ENCODE measurements at places on chromosomes 13 and 19.

DNA sequence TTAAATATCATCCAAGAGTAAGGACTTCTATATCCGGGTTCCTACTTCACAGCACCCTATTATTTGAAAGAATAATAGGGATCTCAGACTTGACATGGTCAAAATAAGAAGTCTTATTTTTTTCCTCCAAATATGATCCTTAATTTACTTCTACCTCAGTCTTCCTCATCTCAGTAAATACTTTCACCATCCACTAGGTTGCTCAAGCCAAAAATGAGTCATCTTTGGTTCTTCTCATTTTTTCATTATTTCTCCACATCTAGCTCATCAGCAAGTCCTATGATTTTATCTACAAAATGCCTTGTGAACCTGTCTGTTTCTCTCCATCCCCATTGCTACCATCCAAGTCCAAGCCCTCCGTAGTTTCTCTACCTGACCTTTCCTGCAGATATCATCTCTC is 121.9 kb upstream of the GJB6 start:
- no peak for DNase-seq

- DNase-seq, result no peak
These were observed 10.2 kb downstream of the CARM1 start for GRCh38 chr19:10881403-10882107.

GRCh38 chr13:38872693-38873092 is 117.9 kb downstream of the STOML3 start:
- no peak for DNase-seq

DNA sequence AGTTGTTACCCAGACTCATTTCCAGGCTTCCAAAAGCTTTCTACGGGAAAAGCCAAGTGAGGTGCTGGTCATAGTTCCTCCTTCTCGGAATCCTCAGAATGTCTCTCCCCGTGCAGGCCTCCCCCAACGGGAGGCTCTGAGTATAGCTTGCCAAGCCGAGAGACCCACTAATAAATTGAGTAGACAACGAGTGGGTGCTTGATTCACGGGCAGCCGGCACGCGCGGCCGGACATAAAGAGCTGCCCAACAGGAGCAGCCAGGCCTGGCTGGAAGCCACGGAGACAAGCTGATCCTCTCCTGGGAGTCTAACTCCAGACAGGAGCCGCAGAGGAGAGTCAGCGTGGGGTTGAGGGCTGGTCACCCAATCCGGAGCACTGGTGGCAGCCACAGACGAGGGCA is 43.4 kb upstream of the MEDAG start:
- peak; percentile 67 for DNase-seq

DNA sequence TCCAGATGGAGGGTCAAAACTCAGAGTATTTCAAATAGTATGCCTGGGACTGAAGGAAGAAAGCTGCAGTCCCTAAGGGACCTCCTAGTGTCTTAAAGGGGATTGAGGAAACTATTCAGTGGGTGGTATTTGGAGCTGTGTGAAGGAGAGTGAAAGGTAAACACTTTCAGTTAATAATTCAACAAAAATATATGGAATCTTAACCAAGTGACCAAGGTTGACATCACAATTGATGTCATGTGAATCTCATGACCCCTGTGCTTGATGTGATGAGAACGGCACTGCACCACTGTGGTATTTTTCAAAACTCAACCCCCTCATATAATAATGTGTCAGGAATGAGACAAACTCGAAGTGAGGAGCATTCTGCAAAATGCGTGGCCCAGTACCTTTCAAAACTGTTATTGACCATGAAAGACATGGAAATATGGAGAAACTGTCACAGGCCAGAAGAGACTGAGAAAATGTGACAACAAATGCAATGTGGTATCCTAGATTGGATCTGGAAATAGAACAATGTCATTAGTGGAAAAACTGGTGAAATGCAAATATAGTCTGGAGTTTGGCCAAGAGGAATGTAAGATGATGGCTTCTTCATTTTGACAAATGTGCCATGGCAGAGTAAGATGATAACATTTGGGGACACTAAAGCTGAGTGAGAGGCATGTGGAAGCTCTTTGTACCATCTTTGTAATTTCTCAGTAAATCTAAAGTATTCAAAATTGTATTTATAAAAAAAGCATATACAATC is 553.9 kb downstream of the RFC3 start:
- DNase-seq, result no peak

DNA sequence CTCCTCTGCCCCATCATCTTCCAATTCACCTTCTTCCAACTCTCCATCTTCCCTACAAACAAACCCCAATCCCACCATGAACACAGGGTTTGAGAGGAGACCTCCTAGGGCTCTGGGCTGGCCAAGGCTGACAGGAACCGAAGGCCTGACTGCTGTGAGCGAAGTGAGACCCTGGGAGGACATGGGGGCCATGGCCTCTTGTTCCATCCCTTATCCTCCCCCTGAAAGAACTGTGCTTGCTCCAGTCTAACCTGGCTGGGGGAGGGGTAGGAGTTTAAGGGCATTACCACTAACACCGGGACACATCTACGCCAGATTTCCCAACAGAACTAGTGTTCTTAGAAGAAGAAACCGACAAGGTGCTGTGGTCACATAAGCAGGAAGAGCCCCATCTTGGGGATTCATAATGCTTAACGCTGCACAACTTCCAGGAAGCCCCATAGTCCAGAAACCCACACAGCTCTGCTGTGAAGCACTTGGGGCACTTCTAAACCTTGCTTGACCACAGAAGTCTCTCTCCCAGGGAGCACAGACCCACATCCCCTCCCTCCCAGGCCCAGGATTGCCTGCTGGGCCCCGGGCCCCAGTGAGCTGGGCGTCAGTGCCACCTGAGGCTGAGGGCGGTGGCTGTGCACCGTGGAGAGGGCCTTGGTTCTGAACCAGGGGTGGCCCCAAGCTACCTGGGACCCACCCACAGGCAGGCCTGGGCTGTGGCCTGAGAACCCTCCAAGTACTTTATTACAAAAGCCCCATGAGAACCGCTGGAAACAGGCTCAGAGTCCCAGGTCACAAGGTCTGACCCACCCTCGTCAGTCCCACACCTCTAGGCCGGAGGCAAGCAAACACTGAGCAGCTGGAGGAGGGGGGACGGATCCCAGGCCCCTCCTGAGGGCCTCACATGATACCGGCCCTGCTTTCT is 18.8 kb downstream of the ZC3H4 start:
- DNase-seq, result no peak

DNA sequence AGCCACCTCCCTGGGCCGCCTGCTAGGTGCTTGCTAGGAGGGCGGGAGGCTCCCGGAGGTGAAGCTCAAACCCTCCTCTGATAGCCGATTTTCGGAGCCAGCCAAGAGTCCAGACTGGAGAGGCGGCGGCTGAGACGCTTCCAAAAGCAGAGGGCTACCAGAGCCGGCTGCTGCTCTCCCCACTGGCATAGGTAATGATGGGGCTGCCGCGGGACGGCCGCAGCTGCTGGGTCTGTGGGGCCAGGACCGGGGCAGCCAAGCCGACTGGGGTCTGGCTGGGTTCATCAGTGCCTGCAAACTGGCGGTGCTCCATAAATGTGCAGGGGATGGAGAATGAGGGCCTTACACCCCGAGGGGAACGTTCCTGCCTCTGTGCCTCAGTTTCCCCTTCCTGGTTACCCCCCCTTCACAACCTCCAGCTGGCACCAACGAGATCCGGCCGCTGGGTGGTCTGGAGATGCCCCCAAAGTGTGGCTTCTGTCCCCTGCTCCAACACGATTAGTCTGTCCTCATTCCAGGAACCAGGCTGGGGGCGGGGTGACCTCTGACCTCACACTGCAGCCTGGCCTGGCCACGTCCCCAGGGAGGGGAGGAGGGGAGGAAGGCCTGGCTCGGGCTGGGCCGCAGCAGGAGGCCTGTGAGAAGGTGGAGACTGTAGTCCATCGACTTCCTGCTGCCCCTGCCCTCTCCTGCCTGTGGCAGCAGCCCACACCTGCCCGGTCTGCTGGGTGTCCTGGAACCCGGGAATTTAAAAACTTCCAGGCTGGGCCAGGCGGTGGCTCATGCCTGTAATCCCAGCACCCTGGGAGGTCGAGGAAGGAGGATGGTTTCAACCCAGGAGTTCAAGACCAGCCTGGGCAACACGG is 3.8 kb upstream of the WDR18 start:
- no peak for DNase-seq

- no peak for DNase-seq
These were observed 460.3 kb downstream of the TSHZ3 start for GRCh38 chr19:30888937-30889336.

DNA sequence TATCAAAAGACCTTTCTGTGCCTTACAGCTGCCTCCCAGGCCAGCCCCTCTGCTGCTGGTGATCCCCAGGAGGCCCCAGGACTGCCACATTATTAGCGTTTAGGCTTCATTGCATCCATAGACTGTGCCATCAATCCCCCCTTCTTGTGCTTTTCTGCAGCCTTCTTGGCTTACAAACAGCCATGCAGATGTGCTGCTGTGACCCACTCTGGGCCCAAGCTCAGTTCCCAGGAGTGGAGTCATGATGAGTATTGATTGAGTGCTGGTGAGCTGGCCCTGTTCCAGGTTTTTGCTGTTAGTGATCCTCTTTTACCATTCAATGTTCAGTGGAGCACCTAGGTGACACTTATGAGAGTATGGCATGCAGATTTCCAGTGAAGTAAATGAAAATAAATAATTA is 59.9 kb upstream of the SLAIN1 start:
- no peak for DNase-seq

DNA sequence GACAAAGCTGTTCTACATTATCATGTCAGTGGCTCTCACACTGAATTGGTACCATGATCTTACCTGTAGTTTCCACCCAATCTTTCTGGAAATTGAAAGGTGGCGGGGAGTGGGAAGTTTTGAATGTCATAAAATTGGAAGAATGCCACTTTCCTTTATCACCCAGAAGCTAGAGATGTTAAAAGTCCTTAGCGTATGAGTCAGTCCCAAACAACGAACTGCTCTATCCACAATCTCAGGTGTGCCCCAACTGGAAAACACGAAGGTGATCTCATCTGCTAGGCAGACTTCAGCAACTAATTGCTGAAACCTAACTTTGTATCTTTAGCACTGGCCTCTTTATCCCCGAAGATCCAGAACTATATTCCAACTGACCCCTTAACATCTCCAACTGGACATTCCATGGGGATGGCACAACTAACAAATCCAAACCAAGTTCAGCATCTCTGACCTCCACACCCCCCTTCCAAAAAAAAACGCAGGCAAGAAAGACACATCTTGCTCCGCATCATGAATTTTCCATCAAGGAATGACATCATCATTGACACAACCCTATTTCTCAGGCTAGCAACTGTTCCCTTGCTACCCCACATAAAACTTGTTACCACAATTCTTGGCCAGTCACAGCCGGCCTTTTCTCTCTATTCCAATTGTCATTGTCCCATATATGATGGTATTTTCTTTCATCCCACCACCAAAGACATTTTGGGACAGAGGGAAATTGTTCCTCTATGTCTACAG is 175.4 kb downstream of the KLF12 start:
- DNase-seq, result no peak

GRCh38 chr19:46915386-46915785 is 54.6 kb downstream of the ARHGAP35 start:
- no peak for DNase-seq

DNA sequence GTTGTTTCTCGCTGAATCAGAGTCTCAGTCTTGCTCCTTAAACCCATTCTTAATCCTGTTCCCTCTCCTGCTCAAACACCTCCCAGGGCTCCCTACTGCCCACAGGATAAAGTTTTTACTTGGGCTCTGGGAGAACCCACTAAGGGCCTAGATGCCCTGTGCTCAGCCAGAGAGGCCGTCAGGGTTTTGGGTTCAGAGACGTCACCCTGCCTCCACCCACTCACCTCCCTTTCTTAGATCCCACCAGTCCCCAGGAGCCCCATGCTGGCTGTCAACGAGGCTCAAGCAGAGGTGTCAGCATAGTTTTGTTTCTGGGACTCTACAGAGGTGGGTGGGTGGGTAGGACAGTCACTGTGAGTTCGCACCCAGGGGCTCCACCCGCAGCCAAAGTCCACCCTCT is 15.5 kb upstream of the CYP4F2 start:
- DNase-seq, result no peak

GRCh38 chr13:87607266-87607665 is 63.9 kb upstream of the SLITRK5 start:
- DNase-seq, result no peak

DNA sequence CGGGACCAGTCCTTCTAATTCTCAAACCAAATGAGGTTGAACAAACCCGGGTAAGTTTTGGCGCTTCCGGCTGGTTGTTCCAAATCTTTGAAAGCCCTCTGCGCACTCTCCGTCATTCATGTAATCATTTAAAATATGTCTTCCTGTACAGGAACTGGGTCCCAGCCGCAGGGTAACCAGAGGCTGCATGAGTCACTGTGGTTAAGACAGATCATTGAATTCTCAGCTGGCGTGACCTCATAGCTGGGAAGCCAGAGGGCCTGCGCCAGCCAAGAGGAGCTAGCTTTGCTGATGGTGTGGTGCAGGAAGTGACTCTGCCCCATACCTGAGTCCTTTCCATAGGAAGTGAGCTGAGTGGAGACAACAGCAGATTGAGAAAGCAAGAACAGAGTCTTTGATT is 135.2 kb downstream of the TSHZ3 start:
- no peak for DNase-seq

GRCh38 chr19:57803265-57803593 is 11.5 kb downstream of the ZNF552 start:
- DNase-seq, result no peak
